ENCODE measurements at places on chromosomes 7 and 10.

- DNase-seq, result no peak
Observed at GRCh38 chr7:23011222-23011924, 2.6 kb downstream of the HYCC1 start.

- DNase-seq, result no peak
Observed at GRCh38 chr7:5525271-5526099, 101.9 kb upstream of the TNRC18 start.

DNA sequence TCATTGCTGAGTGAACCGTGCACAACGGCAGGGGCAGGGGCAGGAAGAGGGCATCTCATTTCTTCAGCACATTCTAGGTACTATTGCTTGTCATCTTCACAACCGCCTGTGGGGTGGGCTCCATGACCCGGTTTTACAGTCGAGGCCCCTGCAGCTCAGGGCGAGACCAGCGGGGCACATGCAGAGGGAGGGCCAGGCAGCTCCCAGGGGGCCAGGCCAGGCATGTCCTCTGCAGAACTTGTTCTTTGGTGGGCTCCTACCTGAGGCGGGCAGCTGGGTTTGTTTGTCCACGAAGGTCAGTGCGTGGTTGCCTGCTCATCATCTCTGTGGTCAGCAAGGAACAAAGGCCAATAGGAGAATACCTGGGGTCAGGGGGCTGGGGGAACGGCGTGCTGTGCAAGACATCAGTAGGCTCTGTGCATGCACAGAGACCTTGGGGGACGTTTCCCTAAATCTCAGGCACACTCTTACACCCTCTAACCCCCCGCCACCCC, 75.1 kb upstream of the LEP start:
- DNase-seq, result no peak

GRCh38 chr7:17530244-17530643, 231.8 kb downstream of the AHR start:
- no peak for DNase-seq

DNA sequence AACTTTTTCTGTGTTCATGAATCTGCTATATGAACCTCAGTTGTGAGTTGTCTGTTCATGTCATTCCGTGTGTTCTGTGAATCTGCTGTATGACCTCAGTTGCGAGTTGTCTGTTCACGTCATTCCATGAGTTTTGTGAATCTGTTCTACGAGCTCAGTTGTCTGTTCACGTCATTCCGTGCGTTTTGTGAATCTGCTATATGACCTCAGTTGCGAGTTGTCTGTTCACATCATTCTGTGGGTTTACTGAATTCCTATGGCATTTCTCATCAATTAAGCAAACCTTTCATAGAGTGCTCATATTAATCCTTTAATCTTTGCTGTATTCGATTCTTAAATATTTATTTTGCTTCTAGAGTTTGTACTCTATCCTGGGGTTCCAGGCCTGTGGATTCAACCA, 150.6 kb downstream of the DIP2C start:
- no peak for DNase-seq

DNA sequence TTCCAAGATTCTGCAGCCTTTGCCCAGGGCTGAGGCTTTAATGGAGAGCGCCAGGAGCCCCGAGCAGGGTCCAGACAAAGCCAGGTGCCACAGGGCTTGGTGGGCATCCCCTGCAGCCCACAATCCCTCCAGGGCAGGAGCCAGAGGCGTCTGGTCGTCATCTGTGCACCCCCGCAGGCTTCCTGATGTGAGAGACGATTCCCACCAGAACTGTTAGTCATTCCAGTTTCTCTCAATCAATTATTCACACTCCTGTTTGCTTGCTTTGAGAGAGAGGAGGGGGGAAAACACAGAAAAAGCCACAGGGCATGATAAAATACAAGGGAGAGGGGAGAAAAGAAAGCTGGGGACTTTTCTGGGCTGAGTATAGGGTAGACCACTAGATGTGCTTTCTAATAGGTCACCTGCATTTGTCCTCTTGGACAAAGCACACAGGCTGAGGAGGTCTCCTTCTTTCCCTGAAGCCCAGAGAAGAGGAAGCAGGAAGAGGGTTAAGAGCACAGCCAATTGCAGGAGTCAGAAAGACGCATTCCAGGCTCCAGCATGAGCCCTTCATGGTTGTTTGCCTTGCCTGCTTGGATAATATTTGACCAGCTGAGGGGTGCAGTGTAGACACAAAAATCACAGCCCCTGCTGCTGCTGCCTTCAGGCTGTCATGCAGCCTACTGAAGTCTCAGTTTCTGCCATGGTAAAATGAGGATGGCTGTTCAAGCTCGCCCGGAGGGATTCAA, 194.4 kb downstream of the PLXNA4 start:
- DNase-seq, result no peak

- no peak for DNase-seq
Observed at GRCh38 chr10:96618653-96619052, 31.8 kb upstream of the TM9SF3 start.

DNA sequence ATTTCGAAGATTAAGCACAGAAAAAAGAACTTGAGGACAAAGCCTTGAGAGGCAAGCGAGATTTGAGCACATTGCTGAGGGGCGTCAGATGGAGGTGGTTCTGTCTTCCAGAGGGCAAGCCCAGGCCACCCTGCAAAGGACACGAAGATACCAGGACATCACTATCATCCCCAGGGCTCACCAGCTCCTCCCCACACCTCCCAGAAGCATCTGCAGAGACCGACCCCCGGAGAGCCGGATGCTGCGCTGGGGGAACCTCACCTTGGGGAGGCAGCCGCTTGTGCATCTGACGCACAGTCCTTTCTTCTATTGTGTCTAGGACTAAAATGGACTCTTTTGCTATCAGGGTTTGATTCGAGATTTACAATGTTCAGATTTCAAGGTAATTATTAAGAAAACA, 259.7 kb downstream of the DNAJB6 start:
- no peak for DNase-seq

GRCh38 chr10:29835055-29835454, 200.3 kb upstream of the SVIL start:
- DNase-seq, result no peak

DNA sequence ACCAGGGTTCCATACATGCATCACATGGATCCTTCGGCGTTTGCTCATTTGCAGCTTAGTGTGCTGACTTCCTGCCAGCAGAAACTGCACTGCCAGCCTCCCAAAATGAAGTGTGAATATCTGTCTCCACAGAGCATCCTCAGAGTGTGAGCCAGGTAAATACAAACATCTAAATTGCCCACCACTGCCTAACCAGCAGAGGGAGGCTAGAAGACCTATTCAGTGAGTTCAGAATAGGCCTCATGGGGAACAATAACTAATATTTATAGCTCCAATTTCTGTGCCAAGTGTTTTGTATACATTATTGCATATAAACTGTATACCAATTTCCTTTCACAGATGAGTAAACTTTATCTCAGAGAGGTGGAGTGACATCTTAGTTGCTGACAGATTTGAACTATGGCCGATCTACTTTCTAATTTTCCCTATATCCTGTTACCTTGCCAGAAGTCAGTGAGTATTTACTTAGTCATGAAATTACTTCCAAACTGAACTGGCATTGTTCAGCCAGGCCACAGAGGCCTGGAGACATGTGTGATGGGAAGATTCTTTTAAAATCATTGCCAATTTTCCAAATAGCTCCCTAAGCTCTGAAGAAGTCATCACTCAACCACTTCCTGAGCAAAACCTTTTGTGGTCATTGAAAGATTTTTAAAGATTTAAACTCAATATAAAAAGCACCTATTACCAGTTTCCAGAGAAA, 926.5 kb upstream of the GHITM start:
- DNase-seq, result no peak

DNA sequence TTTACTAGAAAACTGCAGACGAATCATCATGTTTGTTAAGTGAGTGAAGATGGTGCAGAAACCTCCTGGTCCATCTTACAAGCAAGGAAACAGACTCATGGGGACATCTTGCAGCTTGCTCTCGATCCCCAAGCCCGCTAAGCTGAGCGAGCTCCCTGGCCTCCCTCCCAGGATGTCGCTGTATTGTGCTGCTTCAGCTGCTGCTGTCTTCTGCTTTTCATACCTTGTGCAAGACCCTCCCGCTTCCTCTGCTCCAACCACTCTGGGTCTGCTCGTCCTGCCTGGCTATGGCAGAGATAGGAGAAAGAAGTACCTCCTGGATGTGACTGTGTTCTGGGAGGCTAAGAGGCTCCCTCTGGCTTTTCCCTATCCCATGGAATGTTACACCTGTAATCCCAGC, 285.2 kb upstream of the FZD8 start:
- DNase-seq, result no peak

DNA sequence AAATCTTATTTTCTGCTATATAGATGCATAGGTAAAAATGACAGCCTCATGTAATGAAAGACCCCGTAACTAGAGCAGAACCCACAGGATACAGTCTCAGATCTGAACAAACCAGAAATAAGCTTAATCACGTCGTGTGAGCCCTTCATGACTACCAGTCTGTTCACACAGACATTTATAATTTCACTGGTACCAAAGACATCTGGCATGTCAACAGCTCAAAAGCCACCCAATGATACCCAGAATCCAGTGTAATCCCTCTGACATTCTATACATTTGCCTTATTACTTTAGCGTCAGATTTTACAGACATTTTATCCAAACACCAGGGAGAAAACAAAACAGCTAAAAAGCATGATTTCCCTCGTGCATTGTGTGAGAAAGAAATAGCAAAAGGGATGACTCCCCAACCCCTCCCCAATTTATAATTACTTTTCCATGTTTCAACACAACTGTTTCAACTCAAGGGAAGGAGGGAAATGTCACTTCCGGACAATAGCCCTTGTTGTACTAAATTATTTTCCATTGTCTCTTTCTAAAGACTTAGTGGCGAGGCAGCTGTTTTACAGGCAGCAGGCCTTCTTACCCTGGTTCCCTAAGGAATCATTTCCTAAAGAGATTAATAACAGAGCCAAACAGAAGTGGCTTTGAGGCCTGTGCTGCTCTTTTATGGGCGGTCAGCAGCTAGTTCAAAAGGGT, 33.2 kb downstream of the DOCK4 start:
- no peak for DNase-seq

GRCh38 chr7:47763063-47763974, 181.4 kb upstream of the TNS3 start:
- DNase-seq, result no peak

- no peak for DNase-seq
Observed at GRCh38 chr10:93818086-93818485, 60.4 kb downstream of the LGI1 start.

- DNase-seq, result no peak
Observed at GRCh38 chr10:9823268-9823930, 1194.3 kb upstream of the CELF2 start.

- DNase-seq, result no peak
Observed at GRCh38 chr7:135195968-135196629, 15.2 kb downstream of the WDR91 start.

GRCh38 chr10:124917428-124918190, 24.3 kb upstream of the ZRANB1 start:
- peak; percentile 2 for DNase-seq

- DNase-seq, result no peak
Observed at GRCh38 chr10:75592791-75593643, 161.6 kb downstream of the LRMDA start.

GRCh38 chr10:96678725-96679124, 41.6 kb downstream of the PIK3AP1 start:
- DNase-seq, result no peak

DNA sequence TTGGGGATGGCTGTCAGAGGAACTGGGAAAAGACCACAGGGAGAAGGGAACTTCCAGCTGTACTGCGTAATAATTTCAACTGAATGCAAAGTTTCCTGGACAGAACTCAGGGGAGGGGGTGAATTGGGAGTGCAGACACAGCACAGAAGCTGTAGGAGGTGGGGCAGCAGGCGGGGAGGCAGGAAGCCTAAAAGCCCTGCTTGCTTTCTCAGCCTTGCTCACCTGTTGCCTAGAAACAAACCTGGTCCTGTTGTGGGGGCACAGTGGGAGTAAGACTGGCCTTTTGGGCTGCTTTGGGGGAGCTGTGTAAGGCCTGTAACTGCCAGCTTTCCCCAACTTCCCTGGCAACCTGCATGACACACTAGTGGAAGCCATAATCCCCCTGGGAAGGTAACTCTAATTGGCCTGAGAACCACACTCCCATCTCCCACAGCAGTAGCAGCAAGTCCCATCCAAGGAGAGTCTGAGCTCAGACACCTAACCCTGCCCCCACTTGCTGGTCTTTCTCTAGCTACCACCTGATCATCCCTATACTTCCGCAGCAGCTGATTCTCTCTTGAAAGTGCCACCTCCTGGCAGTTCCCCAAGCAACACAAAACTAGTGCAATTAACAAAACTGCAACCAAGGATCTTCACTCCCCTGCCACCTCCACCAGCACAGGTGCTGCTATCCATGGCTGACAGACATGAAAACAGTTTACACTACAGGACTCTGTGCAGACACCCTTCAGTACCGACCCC, 1239.3 kb downstream of the SORCS1 start:
- DNase-seq, result no peak

DNA sequence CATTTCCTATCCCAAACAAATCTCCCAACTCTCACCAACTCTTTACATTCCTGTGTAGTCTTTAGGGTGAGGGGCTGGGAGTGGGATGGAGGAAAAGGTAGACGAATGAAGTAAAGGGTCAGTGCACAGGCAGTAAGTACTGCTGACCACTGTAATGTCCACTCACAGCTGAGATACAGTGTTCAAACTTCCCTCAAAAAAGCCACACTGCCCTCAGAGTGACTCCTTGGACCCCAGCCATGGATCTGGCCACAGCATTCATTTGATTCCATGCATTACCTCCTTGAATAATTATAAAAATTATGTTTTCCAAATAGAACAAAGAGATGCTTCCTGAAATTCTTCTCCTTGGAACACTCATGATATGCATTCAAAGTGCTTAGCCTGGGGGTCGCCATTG, 19.8 kb upstream of the HIPK2 start:
- DNase-seq, result no peak

GRCh38 chr7:132877573-132877972, 204.3 kb downstream of the CHCHD3 start:
- DNase-seq, result no peak

DNA sequence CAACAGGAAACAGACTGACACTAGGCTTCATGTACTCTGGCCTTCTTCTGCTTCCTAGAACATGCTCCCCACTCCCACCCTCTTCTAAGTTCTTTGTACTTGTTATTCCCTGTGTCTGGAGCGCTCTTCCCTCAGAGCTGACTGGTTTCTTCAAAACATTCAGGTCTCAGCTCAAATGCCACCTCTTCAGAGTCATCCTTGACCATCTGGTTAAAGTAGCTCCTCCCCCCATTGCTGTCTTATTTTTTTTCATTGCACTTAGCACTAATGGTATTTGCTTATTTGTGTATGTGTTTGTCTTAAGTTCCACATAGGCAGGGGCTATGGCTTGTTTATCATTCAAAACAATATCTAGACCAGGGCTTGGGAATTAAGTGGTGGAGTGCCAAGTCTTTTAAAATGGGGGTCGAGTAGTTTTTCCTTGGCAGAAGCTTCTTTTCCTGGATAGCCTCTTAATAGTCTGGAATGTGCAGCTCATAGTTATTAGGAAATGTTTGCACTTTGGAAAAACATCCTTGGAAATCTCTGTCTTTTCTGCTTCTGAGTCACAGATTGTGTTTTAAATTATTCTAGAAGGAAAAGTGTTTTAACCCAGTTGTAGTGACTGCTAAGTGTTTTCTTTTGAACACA, 60.0 kb downstream of the RALA start:
- no peak for DNase-seq

GRCh38 chr7:130216750-130217149, 9.1 kb downstream of the SSMEM1 start:
- DNase-seq, result no peak

- DNase-seq, result no peak
Observed at GRCh38 chr10:105063796-105064195, 422.7 kb downstream of the SORCS3 start.

GRCh38 chr7:6615723-6616555, 529 bp downstream of the ZNF853 start:
- DNase-seq, result no peak

GRCh38 chr7:16810112-16810511, 5.3 kb upstream of the AGR2 start:
- no peak for DNase-seq
